ENCODE measurements at places on chromosomes 3 and 15.

- no peak for DNase-seq
These were observed 6.7 kb downstream of the TYRO3 start for GRCh38 chr15:41565702-41566101.

DNA sequence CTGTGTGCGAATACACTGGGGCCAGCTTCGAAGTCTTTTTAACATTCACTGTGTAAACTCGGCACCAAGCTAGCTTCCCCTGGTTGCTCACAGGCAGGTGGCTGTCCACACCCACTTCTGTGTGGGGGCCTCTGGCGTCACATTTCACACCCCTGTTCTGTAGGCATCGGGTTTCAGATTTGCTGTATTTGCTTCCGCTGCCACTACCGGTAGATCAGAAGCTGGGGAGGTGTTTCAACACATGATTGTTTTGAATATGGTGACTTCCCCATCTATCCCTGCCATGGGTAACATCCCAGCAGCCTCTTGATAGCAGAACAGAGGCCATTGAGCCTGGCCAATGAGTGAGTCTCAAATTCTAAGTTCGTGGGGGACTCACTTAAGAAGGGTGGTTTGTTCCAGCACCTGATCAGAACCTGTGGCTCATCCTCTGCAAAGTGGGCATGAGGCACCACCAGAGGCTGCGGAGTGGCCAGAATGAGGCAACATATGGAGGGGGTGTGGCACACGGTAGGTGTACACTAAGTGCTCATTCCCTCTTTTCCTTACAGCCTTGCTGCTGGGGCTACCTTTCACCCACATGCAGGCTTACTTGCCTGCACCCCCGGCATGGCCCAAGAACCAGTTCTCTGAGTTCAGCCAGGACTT lies 61.5 kb downstream of the IQSEC1 start:
- DNase-seq, result peak; percentile 83

GRCh38 chr3:107790612-107791011 lies 267.9 kb downstream of the BBX start:
- DNase-seq, result no peak

DNA sequence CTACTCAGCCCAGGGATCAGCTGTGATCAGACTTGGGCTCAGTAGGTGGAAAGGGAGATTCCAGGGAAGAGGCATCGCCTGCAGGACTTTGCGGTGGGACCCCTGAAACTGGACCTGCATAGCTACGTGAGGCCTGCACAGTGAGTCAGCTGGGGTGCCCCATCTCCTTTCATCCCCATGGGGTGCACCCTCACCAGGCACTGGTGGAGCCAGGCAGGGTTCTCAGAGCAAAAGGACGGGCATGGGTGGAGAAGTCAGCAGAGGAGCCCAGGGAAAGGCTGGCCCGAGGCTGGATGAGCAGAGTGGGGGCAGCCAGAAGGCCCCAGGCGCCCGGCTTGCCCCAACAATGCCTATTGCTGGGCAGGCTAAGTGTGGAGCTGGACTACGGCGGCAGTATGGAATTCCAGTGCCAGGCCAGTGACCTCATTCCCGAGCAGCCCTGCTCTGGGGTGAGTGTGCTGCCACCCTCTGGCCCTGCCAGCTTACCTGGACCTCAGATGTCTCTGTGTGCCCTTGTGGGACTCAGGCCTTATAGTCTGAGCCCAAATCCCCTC lies 19.7 kb downstream of the ACAA1 start:
- DNase-seq, result no peak

GRCh38 chr3:121505256-121505655 lies 40.5 kb downstream of the POLQ start:
- DNase-seq, result no peak

GRCh38 chr3:127780536-127781400 lies 41.5 kb downstream of the MGLL start:
- DNase-seq, result no peak

DNA sequence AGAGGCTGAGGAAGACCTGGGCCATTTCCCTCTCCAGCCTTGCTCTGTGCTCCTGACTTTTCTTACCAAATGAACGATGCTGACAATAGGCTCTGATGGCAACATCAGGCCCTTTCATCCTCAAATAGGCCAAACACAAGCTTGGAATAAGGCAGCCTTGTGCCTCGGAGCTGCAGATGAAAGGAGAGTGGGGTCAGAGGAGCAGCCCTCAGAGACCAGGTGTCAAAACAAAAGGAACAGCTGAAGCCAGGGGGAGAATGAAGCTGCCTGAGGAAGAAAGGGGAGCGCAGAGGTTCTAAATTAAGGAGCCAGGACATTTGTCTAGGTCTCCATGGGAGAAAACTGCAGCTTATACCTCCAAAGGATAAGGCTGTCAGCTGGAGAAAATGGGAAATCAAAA lies 5.1 kb downstream of the BFSP2 start:
- no peak for DNase-seq

DNA sequence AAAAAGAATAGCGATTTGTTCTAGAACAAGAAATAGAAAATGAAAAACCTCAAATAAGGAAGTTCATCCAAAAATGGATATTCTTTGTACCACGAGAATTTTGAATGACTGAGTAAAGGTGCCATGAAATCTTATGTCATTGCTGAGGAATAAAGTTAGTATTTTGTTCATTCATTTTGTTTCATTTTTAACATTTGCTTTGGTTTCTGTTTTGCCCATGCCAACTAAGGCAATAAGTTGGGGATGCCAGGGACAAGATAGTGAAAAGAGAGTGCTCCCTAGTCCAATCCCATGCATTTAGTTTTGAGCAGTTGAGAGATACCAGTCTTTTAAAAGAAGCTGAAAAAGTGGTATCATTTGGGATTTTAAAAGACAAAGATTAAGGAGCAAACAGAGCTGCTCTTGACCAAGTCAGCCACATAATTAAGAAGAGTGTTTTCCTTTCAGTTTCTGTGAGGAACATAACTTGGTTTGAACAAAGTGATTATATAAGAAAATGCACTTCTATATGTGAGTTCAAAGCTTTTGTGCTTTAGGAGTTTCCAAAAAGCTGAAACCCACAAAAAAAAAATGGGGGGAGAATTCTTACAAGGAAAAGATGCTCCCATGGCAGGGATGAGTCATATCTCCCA lies 201.4 kb downstream of the PLOD2 start:
- DNase-seq, result no peak

DNA sequence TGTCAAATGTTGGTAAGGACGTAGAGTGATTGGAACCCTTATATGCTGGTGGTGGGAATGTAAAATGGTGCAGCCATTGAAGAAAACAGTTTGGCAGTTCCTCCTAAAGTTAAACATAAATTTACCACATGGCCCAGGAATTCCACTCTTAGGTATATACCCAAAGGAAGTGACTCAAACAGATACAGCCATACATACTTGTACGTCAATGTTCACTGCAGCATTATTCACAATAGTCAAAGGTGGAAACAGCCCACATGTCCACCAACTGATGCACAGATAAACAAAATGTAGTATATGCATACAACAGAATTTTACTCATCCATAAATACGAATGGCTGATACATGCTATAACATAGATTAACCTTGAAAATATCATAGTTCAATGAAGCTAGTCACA lies 13.2 kb downstream of the CLASP2 start:
- no peak for DNase-seq

DNA sequence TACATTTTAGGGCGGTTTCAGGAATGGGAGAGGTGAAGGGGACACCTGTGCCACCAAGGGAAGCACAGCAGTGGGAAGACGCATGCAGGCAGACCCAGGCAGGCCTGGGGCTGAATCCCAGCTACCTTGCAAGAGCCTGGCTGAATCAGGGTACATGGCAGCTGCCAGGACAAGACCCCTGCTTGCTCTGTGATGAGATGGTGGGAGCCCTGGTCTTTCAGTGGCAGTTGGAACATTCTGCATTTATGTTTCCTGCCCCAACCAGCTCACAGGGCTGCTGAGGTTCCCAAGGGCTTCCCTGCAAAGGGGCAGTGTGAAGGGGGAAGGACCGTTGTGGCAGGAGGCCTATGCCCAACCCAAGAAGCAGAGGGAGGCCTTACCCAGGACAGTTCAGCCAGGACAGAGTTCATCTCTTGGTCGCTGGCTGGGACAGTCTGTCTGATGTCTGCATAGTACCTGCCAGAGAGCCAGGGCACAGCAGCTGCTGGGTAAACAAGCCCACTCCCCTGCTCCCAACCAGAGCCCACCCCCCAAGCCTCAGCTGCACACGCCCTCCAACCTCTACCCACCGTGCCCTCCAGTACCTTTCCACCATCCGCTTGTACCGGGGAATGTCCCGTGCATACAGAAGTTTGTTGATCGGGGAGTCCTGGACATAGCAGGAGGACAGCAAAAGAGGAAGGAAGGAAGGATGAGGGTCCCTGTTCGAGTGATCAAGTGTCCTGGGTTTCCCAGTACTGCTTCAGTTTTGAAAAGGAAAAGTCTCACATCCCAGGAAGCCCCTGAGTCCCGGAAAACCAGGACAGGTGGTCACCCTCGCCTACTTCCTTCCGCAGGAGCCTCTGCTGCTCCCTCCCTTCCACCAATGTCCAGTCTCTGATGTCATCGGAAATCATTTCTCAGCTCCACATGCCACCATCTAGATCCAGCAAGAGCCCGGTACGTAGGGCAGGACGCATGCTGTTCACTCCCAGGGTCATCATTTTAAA lies 23.1 kb downstream of the PLXNB1 start:
- no peak for DNase-seq

DNA sequence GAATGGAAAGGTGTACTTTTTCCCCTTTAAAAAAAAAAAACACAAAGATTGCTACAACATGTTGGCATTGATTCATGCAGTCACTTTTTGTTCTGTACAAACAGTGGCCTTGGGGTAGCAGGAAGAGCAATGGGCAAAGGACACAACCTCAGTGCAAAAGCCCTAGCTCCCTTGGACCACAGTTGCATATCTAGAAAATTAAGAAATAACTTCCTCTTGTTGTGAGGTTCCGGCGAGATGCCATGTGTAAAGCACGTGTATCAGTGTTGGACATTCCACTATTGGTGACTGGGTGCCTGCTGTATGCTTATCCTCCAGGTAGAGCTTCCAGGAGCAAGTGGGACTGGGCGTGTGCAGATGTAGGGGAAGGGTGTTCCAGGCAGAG lies 164.5 kb downstream of the THSD4 start:
- DNase-seq, result no peak

DNA sequence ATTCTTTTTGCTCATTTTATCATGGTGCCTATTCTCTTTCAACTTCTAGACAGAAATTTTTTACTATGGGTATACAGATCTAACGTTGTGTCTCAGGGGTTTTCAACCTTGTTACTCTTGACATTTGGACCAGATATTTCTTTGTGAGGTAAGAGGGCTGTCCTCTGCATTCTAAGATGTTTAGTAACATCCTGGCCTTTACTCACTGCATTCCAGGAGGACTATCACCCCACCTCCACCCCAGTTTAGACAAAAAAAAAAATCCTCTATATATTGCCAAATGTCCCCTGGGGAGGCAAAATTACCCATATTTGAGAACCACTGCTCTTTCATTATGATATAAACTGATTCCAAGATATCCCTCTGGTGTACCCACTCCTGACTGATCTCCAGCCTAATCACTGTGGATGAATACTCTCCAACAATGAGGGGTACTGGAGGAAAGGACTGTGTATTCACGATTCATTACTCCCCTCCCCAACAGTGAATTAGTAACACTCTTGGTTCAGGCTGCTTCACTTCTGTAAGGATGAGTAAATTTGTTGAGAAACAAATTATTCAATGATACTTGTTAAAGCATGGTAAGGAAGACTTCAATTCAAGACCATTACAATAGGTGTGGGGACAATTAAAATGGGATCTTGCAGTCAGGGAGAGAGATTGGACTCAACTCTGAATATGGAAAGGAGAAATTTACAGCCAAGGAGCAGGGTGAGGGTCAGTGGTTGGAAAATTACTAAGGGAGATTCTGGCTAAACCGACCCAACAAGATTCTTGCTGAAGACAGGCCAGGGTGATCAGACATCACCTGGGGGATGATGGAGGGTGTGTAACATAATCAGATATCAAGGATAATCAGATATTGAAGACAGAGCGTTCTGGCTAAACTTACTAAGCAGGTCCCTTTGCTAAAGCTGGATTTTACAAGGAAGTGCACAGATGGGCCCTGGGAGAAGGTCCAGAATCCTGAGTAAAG lies 123.8 kb upstream of the DAZL start:
- no peak for DNase-seq

- DNase-seq, result no peak
These were observed 54.9 kb downstream of the EPHB3 start for GRCh38 chr3:184616436-184616835.

GRCh38 chr3:69865925-69866679 lies 126.8 kb downstream of the MITF start:
- DNase-seq, result no peak

- no peak for DNase-seq
These were observed 6.1 kb downstream of the ISLR2 start for GRCh38 chr15:74136540-74136813.

GRCh38 chr3:29331456-29332194 lies 50.8 kb downstream of the RBMS3 start:
- DNase-seq, result no peak

- DNase-seq, result no peak
These were observed 72.1 kb downstream of the APBA2 start for GRCh38 chr15:28957606-28958498.

- no peak for DNase-seq
These were observed 229.8 kb downstream of the LPP start for GRCh38 chr3:188383748-188384147.

DNA sequence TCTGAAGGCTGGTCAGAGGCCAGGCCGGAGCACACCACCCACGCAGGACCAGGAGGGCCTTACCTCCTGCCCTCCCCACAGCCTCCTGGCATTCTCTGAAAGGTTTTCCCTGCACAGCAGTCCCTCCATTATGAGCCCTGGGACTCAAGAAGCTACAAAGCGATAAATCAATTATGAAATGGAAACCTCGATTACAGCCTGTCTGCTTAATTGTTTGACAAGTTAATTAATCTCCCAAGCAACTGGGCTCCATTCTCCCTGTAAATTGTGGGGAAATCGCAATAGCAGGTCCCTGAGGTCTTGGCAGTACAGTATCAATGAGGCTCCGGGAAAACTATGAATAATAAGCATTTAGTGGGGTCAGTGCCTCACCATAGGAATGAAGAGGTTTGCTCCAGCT lies 683.5 kb downstream of the NTRK3 start:
- no peak for DNase-seq

GRCh38 chr15:65081270-65081669 lies 4.7 kb downstream of the KBTBD13 start:
- DNase-seq, result no peak

GRCh38 chr3:117104792-117105191 lies 395.2 kb downstream of the TUSC7 start:
- DNase-seq, result no peak

- DNase-seq, result no peak
These were observed 6.3 kb upstream of the CCDC54 start for GRCh38 chr3:107370907-107371306.
